Activated naive CD4-positive, alpha-beta T cell (primary cell): ENCODE measurements at places on chromosomes 1 and 21.

GRCh38 chr1:45994423-45994822 is 138.0 kb downstream of the PIK3R3 start:
- DNase-seq: no peak

DNA sequence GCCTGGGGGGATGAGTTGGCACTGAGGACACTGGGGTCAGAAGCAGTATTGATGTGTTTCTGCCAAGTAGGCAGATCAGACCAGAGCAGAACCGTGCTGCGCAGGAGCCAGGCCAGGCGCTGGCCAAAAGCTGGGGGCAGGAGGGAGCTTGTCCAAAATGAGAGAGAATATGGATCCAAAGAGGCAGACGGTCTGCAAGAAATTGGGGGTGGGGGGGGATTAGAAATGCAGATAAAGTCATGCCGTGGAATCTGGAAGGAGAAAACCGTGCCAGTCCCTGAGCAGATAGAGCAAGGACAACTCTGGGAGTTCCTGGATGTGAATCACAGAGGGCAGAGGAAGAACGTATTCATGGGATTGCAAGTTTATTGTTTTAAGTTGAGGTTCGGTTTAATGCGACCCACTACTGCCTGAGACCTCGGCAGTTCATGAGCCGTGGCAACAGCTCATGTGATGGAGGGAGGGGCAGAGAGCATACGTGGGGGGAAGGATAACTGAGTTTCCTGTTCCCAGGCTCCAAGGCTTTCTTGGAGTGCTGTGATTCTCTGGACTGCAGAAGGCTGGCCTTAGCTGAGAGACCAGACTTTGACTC is 224.0 kb downstream of the FGGY start:
- no peak for DNase-seq

- no peak for DNase-seq
Observed at GRCh38 chr1:245983294-245983967, 523.6 kb downstream of the SMYD3 start.

DNA sequence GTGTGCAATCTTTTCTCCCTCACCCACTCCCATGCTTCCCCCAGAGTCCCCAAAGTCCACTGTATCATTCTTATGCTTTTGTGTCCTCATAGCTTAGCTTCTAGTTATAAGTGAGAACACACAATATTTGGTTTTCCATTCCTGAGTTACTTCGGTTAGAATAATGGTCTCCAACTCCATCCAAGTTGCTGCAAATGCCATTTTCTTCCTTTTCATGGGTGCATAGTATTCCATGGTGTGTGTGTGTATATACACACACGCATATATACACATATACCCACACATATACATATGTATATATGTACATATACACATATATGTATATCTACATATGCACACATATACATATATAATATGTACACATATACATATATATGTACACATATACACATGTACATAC is 69.3 kb downstream of the ERG start:
- no peak for DNase-seq

GRCh38 chr1:209927466-209927865 is 10.6 kb upstream of the SYT14 start:
- DNase-seq: no peak

DNA sequence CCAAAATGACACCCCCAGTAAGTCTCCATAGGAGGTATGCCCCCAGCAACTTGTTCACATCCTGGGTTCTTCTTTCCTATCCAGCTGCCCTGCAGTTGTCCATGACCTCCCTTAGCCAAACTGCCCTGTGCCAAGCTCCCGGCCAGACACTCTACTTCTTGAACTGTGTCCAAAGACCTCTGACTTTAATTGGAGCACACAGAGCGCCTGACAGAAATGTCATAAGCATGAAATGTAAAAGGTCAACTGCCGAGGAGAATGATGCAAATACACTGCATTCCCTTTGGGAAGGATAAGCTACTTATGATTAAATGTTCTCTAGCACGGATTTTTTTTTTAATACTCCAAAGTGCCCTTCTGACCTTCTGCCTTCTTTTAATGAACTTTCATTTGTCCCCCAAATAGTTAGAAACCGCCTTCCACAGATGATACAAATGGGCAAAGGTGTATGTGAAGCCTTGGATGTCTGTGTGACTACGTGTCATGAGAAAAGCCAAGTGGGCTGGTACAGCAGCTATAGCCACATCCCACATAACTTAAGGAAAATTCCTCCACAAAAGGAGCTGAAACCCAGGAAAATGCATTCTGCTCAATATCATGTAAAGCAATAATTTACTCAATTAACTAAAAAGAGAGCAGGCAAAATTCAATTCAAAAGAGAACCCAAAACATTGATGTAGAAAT is 26.8 kb downstream of the PALMD start:
- DNase-seq: no peak

- no peak for DNase-seq
Observed at GRCh38 chr1:233075915-233076295, 125.5 kb downstream of the NTPCR start.

DNA sequence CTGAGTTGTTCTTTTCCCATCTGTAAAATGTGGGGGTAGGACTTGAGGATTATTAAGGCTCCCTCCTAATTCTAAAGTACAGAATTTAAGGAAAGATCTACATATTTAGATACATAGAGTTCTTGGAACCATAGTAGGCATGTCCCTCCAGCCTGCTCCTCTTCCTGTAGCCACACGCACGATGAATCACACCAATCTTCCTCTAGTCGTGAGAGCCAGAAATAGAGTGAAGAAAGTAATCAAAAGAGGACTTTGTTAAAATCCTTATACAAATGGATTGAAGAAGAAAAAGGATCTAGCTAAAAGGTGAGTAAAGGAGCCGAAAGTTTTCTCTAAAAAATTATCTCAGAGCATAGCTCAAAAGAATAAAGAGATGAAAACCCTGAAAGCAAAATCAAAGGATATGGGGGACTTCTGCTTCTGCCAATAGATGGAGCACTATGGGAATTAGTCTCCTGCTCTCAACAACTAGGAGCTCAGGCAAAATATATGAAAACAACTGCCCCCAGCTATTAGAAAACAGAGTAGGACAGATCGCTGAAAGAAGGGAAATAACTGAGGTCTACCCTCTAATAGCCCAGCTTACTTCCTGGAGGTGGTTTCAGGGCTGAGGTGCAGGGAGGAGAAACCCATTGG is 8.5 kb downstream of the C1orf141 start:
- DNase-seq: no peak
